ENCODE measurements at places on chromosomes 6 and 20. TPM values are rescaled to one million over a fixed set of nuclear protein-coding genes. Genes with fewer than 3 reads are reported as not detected.
A peak's percentile ranks its signal among the peaks of the same experiment; 100 is the strongest.

- DNase-seq, result no peak
Measured at GRCh38 chr20:62494980-62495748, 19.4 kb upstream of the GATA5 start.

PI16 gene
- 70.2 TPM for total RNA-seq

DNA sequence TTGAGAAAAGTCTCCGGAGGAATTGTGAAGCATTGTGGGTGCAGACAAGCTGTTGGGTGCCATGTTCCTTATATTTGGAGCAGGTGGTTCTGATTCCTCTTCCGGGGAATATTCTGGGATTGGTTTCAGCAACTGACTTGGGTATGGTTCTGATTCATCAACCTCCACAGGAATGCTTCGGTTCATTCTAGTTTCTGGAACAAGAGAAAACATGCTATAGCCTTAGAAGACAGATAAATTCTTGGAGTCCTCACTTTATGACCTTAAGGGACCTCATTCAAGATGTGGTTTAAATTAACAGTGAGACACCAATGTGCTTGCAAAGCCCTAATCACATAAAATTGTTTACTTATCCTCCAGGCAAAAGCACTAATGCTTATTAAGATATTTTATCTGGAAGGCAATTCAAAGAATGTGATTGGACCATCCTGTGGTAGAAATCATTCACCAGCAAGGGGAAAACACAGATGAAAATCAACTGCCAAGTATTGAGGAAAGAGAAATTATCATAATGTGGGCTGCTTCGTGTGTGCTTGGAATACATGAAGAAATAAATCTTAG is 13.7 kb downstream of the TRAF3IP2 start:
- no peak for DNase-seq

DNA sequence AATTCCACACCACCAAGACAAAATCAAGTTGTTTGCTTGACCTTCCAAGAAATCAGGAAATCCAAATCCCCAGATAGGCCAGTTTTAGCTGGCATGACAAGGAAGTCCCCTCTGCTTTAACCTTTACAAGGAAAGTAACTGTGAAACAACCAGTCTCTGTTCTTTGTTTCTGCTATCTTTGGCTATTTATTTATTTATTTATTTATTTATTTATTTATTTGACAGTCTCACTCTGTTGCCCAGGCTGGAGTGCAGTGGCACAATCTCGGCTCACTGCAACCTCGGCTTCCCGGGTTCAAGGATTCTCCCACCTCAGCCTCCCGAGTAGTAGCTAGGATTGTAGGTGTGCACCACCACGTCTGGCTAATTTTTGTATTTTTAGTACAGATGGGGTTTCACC is 14.5 kb upstream of the GMNN start:
- DNase-seq, result no peak

GNRH2 gene
- not detected for total RNA-seq

DNA sequence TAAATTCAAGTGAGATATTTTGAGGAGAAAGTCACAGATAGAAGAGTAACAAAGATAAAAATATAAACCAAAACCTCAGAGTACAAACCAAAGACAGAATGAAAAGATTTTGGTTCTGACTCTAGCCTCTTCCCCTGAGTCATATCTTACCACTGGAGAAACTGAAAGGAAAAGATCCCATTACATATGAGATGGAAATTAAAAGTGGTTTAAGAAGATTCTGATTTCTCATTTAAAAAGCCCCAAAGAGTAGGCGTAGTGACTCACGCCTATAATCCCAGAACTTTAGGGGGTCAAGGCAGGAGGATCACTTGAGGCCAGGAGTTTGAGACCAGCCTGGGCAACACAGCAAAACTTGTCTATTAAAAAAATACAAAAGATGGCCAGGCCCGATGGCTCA is 30.6 kb downstream of the SPINT4 start:
- no peak for DNase-seq

BTN1A1 gene
- not detected for total RNA-seq

DNA sequence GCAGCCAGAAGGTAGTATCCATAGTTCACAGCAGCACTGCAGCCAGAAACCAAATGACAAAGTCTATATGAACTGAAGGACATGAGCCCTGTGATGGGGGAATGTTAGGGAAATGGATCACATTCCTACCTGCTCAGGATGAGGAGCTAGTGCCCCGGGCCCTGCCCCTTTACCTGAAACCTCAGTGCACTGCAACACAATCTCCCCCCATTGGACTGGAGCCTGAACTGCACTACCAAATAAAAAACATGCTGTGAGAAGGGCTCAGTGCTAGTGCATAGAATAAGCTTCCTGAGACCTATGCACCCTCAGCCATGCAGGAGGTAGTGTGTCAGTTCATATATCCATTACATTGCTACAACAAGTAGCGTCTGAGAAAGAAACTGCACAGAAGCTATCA is 477.8 kb downstream of the HACE1 start:
- DNase-seq, result no peak

DNA sequence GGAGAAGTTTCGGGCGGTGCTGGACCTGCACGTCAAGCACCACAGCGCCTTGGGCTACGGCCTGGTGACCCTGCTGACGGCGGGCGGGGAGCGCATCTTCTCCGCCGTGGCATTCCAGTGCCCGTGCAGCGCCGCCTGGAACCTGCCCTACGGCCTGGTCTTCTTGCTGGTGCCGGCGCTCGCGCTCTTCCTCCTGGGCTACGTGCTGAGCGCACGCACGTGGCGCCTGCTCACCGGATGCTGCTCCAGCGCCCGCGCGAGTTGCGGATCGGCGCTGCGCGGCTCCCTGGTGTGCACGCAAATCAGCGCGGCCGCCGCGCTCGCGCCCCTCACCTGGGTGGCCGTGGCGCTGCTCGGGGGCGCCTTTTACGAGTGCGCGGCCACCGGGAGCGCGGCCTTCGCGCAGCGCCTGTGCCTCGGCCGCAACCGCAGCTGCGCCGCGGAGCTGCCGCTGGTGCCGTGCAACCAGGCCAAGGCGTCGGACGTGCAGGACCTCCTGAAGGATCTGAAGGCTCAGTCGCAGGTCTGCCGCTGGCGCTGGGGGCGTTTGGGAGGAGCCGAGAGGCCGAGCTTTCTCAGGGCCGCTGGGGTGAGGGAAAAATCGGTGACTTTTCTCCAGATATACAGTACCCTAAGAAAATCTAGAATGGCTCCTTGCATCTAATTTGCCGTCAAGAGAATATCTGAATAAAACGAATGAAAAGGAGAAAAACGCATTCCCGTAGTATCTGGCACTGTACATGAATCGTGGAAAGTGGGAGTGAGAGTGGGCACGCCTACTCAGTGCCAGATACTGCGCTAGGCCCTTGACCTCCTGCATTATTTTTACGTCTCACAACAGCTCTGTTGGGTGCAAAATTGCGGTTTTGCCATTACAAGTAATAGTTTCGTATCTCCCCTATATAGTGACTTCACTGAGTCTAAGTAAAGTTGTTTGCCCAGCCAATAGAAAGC is 1.0 kb downstream of the CALHM6 start:
- DNase-seq, result no peak

GRCh38 chr6:169964486-169965180 is 213.2 kb downstream of the ERMARD start:
- no peak for DNase-seq

GRCh38 chr6:158813032-158813431 is 6.1 kb downstream of the EZR start:
- no peak for DNase-seq

MMP24 gene
- total RNA-seq, result 0.78 TPM

DNA sequence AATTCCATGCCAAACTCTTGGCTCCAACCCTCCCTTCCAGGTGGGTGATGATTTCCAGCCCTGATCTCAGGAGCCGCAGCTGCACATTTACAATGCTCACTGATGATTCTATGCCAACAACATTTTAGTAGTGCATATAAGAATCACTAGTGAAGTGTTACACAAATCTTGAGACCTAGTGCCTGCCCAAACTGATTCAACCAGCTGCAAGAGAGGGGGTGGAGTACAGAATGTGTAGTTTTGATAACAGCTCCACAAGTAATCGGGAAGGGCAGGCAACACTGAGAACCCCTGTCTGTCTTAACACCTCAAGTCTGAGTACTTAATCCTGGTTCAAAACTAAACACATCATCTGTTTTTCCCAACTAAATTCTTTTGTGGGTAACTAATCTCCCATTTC is 91.7 kb downstream of the PRDM1 start:
- DNase-seq, result no peak

DNA sequence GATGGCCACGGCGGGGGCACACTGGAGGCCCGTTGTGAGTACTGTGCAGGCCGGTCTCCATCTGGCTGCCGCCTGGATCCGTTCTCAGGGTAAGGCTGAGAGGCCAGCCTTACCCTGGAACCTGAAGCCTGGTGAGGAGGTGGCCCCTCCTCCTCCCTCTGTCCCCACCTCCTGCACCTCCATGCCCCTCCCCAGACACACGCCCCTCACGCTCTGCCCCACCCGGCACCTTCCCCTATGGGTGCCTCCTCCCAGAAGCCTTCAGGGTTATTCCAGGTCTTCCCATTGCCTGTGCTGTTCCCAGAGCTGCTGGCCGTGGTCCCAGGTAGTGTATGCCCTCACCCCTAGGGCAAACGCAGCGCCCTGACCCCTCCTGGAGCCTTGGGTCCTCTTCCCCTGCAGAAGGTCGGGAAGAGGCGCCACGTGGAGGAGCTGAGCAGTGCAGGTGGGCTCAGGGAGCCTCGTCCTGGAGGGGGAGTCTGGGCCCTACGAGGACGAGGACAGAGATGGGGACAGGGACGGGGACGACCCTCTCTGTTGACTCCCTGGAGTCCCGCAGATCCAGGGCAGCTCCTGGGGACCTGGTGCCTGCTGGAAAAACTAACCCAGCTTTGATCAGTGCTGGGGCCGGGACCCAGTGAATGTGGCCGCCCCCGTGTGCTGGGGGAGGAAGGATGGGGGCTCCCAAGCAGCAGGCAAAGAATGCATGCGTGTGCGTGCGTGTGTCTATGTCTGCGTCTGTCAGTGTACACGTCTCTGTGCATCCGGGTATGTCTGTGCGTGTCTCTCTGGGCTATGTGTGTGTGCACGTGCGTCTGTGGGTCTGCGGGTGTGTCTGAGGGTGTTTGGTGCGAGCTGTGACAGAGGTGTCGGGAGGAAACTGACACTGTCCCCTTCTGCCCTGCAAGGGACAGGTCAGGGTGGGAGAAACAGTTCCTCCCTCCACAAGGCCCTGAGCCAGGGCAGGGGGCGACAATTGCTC is 8.2 kb upstream of the HRH3 start:
- no peak for DNase-seq

GRCh38 chr20:58571356-58571692 is 56.1 kb upstream of the APCDD1L start:
- DNase-seq, result no peak

CCN2 gene
- total RNA-seq, result 411 TPM

SALL4 gene
- 1.2 TPM for total RNA-seq

DNA sequence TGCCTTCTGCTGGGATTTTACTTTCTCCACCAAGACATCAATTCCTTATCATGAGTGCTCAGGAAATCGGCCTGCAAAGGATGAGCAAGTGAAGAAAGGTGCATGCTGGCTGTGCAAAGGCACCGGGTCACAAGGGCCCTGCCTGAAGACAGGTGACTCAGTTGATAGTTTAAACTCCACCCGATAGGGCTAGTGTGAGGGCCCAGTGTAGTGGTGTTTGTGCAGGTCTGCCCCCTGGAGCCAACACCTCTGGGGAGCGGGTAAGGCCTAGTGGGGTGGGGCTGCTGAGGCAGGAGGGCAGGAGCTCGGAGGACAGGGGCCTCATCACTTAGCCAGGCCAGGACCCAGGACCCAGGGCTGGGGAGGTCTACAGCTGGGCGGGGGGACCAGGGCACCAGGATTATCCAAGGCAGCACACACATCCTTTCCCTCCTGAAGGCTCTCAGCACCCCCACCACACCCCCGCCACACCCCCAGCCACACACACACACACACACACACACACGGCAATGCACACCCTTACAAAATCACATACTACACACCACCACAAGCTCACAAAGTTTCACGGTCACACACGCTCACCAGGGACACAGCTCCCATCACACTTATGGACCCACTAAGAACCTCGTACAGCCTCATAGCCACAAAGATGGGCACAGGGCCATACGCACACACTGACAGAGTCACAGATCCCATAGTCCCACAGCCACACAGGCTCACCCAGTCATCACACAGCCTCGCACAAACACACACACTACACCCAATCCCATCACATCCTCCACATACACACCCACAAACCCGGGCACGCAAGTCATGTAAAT is 75.4 kb downstream of the GRM4 start:
- no peak for DNase-seq

DNA sequence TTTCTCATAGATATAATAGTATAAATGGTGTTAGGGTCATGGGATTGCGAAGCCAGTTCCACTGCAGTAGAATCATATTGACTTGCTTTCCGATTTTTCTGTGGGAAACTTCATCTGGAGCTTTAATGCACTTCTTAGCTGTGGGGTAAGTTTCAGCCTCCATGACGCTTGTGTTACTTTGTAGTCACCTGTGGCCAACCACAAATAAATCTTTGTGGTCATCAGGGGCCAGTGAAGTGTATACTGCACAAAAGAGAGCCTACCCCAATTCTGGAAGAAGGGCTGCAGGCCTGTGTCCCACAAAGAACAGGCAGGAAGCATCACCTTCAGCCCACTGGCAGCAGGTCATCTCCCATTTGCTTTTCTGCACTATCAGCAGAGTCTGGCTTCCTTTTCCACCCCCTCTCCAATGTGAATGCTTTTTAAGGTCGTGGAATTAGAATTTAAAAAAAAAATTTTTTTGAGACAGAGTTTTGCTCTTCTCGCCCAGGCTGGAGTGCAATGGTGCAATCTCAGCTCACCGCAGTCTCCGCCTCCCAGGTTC is 32.0 kb downstream of the MTHFD1L start:
- DNase-seq, result no peak

LY86 gene
- 8.3 TPM for total RNA-seq

DNA sequence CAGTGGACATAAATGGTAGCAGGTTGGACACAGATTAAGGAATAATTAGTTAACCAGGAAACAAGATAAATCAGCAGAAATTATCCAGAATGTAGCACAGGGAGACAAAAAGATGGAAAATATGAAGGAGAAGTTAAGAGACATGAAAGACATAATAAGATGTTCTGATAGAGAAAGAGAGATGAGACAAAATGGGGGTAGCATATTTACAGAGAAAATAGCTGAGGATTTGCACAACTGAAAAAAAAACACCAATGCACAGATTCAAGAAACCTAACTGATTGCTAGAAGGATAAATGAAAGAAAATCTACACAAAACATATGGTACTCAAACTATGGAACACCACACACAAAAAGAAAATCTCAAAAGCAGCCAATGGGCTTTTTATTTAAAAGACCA is 34.6 kb upstream of the TBC1D22B start:
- DNase-seq, result no peak

- DNase-seq, result peak; percentile 63
Measured at GRCh38 chr6:82013561-82014530, 233.7 kb downstream of the IBTK start.

FAM217A gene
- total RNA-seq, result not detected

DNA sequence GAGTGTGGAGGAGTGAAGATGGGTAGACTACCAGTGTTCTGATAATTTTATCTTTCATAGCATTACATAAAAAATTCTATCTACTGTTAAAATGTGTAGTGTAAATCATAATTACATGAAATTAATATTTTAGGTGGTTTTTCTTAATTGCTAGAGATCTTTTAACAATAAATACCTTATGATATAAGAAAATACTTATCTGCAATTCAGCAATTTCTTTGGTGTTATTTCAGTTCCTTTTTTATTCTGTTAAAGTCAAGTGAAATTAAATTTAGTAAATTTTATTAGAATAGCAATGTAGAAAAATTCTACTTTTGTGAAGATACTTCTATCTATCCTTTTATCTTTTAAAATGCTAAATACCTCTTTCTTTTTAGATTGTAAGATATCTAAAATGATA is 104.3 kb downstream of the IMPG1 start:
- DNase-seq, result no peak

PDYN gene
- not detected for total RNA-seq

Measured in tibial nerve (tissue), 4 donors.